ENCODE measurements at places on chromosomes 2 and 18. TPM values are rescaled to one million over a fixed set of nuclear protein-coding genes. Genes with fewer than 3 reads are reported as not detected.

Gene ATP6V1B1
- polyA plus RNA-seq, result 4.6 TPM

Gene FLACC1
- polyA plus RNA-seq, result 3.9 TPM

Gene PFN4
- polyA plus RNA-seq, result 3.3 TPM

Gene PRSS56
- not detected for polyA plus RNA-seq

Gene TXNDC9
- 33.9 TPM for polyA plus RNA-seq

Gene PCARE
- polyA plus RNA-seq, result not detected

Gene CXXC1
- polyA plus RNA-seq, result 65.4 TPM

Gene GPAT2
- 3.7 TPM for polyA plus RNA-seq

Gene AGAP1
- polyA plus RNA-seq, result 22.8 TPM

Gene PAPOLG
- 23.9 TPM for polyA plus RNA-seq

Gene TUBA3E
- 0.14 TPM for polyA plus RNA-seq
